ENCODE measurements at places on chromosomes 7 and 10.

GRCh38 chr10:102872163-102872562 is 2.9 kb downstream of the AS3MT start:
- no peak for DNase-seq

GRCh38 chr7:51346126-51346525 is 29.5 kb upstream of the COBL start:
- no peak for DNase-seq

GRCh38 chr7:3065724-3066143 is 22.1 kb upstream of the CARD11 start:
- no peak for DNase-seq

DNA sequence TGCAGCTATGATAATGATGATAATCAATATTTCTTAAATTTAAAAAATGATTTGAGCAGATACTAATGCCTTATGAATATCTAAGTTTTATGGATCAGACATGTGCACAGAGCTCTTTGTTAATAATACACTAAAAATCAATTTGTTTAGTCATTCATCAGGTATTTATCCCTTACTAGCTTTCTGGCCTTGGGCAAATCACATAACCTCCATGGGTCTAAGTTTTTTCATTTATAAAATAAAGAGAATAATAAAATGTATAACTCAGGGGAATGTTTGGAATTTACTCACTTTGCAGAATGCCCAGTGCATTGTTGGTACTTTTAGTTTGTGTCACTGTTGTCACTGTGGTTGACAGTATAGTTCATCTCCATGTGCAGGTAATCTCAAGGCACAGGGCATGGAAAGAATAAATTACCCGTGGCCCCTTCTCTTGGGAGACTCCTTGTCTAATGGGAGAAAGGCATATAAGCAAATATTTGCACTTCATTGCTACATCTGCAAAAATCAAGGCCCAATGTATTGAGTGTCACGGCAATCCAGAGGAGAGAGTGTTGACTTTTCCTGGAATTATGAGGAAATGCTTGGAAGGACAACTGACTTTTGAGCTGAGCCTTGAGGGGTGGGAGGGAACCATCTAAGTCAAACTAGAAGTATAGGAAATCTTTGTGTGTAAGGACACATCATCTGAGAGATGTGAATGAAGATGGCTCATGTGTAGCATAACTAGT is 64.7 kb upstream of the CTTNBP2 start:
- DNase-seq = no peak

DNA sequence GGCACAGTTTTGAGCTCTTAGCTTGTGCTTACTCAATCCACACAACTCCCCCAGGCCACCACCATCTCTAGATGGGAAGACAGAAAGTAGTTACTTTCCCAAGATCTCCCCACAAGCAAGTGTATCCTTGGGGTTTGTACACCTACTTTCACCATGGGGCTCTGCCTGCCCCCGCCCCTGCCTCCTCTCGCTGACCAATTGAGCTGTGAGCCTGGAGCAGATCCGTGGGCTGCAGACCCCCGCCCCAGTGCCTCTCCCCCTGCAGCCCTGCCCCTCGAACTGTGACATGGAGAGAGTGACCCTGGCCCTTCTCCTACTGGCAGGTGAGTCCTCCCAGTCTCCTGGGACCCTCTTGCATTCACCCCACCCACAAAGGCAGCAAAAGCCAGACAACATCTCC is 2.0 kb downstream of the FXYD4 start:
- DNase-seq = no peak

GRCh38 chr10:132655735-132656134 is 118.1 kb downstream of the INPP5A start:
- DNase-seq = no peak

- DNase-seq = no peak
Measured at GRCh38 chr10:6558272-6558671, 21.8 kb downstream of the PRKCQ start.

DNA sequence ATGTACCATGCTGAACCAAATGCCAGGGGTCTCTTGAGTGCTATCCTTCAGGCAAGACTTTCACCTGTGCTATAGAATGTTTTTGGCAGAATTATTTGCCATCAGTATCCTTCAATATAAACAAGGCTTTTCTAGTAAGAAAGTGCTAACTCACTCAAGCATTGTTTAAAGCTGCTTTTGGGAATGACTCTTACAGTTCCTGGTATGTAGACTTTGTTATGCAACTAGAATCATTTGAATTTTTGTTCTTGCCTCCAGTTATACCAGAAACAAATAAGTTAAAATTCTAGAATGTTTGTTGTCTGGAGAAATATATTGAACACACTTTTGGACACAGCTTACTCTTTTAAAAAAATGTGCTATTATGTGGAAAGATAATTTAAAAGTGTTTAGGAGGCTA is 39.5 kb upstream of the RTKN2 start:
- no peak for DNase-seq

DNA sequence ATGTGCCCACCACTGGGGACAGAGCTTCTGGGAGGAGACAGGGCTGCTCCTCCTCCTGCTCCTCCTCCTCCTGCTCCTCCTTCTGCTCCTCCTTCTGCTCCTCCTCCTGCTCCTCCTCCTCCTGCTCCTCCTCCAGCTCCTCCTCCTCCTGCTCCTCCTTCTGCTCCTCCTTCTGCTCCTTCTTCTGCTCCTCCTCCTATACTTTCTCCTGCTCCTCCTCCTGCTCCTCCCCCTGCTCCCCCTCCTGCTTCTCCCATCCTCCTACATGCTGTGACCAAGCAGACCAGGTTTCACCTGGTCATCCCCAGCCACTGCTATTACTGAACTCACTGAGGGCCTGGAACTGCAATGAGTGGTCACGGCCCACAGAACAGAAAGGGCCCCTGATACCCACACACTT is 154.0 kb upstream of the PPP2R2D start:
- no peak for DNase-seq

DNA sequence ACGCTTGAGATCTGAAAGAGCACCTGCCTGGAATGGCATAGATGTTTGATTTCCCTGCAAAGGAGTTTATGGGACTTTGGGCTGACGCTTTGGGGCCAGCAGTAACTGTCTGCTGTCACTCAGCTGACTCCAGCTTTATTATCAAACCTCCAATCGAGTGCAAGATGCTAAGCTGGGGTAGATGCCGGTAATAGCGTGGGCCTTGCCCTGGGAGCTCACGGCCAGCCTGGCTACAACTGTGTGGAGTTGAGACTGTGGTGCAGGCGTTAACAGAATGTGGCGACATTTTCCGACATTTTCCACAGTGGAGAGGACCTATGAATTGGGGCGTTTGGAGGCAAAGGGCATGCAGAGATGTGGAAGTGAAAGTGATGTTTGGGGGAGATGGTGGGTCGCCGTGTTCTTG is 1.3 kb downstream of the CHST12 start:
- no peak for DNase-seq

Measured in activated gamma-delta T cell treated with anti-CD3 and anti-CD28 coated beads, Interleukin-2, amount 50 U/mL, for 16 hours (primary cell).